ENCODE measurements at places on chromosomes 4 and X.

DNA sequence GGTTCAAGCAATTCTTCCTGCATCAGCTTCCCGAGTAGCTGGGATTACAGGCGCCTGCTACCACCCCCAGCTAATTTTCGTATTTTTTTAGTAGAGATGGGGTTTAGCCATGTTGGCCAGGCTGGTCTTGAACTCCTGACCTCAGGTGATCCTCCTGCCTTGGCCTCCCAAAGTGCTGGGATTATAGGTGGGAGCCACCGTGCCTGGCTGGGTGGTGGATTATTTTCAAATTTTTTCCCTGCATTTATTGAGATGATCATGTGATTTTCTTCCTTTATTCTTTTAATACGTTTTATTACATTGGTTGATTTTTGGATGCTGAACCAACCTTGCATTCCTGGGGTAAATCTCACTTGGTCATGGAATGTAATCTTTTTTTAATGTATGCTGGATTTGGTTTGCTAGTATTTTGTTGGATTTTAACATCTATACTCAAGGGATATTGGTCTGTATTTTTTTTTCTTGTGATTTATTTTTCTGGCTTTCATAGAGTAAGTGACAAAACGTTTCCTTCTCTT is 30.9 kb downstream of the BMP2K start:
- no peak overlapping the region for H3K4me3 ChIP-seq
- H3K27me3 ChIP-seq = no peaks in the 10 kb centered on the region
- H3K27ac ChIP-seq = no peak overlapping the region
- peaks cover 48% of the 10 kb centered on the region for H3K36me3 ChIP-seq
- H3K4me1 ChIP-seq = peaks cover 73% of the 10 kb centered on the region

GRCh38 chr4:172521248-172521647 is 647.4 kb upstream of the GALNT7 start:
- no peak overlapping the region for H3K4me3 ChIP-seq
- no peak for ATAC-seq
- H3K27me3 ChIP-seq = no peaks in the 10 kb centered on the region
- H3K27ac ChIP-seq = no peak overlapping the region

DNA sequence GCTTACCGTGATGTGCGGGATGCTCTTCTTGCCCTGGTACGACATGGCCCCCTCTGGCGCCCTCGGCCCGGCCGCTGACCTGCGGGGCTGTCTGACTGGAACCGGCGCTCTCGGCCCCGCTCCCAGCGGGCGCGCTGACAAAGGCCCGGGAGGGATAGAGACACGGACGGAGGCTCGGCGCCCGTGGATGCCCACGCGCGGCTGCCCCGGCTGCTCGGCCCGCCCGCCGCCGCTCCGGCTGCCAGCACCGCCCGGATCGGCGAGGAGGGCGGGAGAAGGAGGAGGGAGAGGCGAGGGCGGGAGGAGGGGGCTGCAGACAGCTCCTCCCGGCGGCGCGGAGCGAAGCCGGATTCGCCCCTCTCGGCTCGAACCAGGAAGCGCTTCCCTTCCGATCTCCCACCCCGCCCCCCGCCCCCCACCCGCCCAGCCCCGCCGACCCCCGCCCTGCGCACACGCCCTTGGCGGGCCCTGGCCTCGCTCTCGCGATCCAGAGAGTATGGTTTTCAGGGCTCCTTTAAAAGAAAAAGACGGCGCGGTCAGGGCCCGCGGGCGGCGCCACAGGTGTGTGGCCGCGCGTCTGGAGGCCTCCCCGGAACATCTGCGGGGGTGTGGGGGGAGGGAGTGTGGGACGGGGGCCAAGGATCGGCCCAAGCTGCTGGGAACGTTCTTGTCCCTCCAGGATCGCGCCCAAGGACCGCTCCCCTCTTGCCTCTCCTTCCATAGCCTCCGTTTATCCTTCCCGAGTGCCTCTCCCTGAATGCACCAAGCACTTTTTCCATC is 4.5 kb downstream of the CRMP1 start:
- H3K4me1 ChIP-seq = peaks cover 6% of the 10 kb centered on the region
- H3K27me3 ChIP-seq = peaks cover 77% of the 10 kb centered on the region
- no peak for ATAC-seq
- H3K4me3 ChIP-seq = no peak overlapping the region

DNA sequence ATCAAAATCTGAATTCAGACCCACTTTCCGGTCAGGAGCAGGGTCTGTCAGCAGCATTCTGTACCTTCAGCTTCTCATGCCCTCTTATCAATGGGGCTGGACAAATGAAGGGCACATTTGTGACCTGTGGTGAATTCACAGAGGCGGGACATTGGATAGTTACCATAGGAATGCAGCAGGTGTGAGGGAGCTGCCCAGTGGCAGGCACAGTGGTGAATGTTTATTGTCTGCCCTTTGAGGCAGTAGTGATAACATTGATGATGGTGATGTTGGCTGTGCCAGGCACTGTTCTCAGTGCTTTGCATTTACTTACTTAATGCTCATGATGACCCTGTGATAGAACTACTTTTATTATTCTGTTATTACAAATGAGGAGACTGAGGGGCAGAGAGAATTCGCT is 101.2 kb upstream of the KIT start:
- H3K36me3 ChIP-seq = no peaks in the 10 kb centered on the region
- H3K27me3 ChIP-seq = peaks cover 20% of the 10 kb centered on the region
- H3K4me3 ChIP-seq = no peak overlapping the region
- ATAC-seq = no peak
- no peak overlapping the region for H3K27ac ChIP-seq

DNA sequence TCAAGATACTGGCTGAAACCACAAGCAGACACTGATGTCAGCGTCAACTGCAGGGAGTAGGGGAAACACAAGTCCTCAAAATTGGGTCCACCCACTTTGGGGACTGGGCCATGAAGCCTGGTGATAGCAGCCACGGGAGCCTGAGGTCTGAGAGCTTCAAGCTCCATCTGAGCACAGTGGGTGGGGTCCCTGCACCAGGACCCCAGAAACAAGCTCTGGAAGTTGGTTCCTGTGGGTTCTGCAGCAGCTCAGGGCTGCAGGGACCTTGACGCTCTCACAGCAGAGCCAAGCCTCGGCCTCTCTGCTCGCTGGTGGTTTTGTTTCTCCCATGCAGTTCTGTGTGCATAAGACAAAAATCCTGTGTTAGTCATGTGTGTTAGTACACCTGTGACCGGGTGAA is 54.5 kb downstream of the CPLX1 start:
- peaks cover 41% of the 10 kb centered on the region for H3K36me3 ChIP-seq
- no peak for ATAC-seq
- no peak overlapping the region for H3K27ac ChIP-seq
- H3K4me3 ChIP-seq = no peak overlapping the region
- peaks cover 33% of the 10 kb centered on the region for H3K4me1 ChIP-seq
- no peaks in the 10 kb centered on the region for H3K27me3 ChIP-seq

- no peaks in the 10 kb centered on the region for H3K36me3 ChIP-seq
- H3K27me3 ChIP-seq = no peaks in the 10 kb centered on the region
- no peak overlapping the region for H3K4me3 ChIP-seq
- no peak for ATAC-seq
- no peak overlapping the region for H3K27ac ChIP-seq
These were observed 88.6 kb downstream of the HHIP start for GRCh38 chr4:144734522-144734921.

GRCh38 chrX:112691361-112691760 is 11.6 kb upstream of the LHFPL1 start:
- H3K36me3 ChIP-seq = no peaks in the 10 kb centered on the region
- ATAC-seq = no peak

DNA sequence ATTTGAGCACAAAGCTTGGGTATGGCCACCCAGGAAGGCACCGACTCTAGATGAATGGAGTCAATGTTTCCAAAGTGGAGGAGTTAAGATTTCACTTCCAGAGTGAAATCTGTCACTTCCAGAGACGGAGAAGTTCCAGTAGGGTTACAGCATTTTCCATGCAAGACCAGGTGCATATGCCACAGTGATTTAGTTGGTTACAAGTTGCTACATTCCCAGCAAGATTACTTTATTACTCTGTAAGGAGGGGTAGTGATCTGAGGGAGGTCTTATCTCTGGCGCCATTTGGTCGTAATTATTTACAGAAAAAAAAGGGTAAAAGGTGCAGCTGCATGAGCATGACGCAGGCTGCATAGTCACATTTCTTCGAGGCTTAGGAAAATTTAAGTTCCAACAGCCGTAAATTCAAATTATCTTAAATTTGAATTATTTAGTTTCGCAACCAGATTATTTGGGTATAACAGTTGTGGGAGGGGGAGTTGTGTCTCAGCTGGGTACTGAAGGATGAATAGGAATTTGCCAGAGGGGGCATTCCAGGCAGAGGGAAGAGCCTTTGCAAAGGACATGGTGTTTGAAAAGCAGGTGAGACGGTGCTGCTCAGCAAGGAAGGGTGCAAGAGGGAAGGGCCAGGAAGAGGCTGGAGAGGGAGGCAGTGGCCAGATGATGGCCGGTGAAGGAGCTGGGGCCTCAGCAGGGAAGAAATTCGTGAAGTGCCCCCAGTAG is 17.4 kb upstream of the AFAP1 start:
- H3K36me3 ChIP-seq = no peaks in the 10 kb centered on the region
- H3K4me3 ChIP-seq = no peak overlapping the region
- H3K4me1 ChIP-seq = peaks cover 11% of the 10 kb centered on the region
- ATAC-seq = no peak

DNA sequence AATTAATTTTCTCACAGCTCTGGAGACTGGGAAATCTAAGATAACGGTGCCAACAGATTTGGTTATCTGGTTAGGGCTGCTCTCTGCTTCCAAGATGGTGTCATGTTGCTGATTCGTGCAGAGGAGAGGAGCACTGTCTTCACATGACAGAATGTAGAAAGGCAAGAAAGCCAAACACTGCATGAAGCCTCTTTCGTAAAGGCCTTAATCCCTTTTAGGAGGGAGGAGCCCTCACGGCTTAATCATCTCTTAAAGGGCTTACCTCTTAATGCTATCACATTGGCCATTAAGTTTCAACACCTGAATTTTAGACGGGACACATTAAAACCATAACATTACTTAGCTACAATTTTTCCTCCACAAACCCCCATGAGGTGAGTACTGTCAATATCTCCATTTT is 174.1 kb downstream of the COX18 start:
- no peak for ATAC-seq
- H3K27ac ChIP-seq = no peak overlapping the region
- no peak overlapping the region for H3K4me3 ChIP-seq
- H3K27me3 ChIP-seq = no peaks in the 10 kb centered on the region
- no peaks in the 10 kb centered on the region for H3K4me1 ChIP-seq

- H3K36me3 ChIP-seq = peaks cover 66% of the 10 kb centered on the region
- H3K4me1 ChIP-seq = peaks cover 17% of the 10 kb centered on the region
- H3K4me3 ChIP-seq = no peak overlapping the region
- no peak overlapping the region for H3K27ac ChIP-seq
- no peak for ATAC-seq
- no peaks in the 10 kb centered on the region for H3K27me3 ChIP-seq
These were observed 17.4 kb downstream of the QDPR start for GRCh38 chr4:17494258-17495190.

- H3K4me1 ChIP-seq = no peaks in the 10 kb centered on the region
- ATAC-seq = no peak
- peaks cover 32% of the 10 kb centered on the region for H3K27me3 ChIP-seq
- no peak overlapping the region for H3K4me3 ChIP-seq
- H3K27ac ChIP-seq = no peak overlapping the region
These were observed 99.9 kb upstream of the RAPGEF2 start for GRCh38 chr4:159002950-159003349.

DNA sequence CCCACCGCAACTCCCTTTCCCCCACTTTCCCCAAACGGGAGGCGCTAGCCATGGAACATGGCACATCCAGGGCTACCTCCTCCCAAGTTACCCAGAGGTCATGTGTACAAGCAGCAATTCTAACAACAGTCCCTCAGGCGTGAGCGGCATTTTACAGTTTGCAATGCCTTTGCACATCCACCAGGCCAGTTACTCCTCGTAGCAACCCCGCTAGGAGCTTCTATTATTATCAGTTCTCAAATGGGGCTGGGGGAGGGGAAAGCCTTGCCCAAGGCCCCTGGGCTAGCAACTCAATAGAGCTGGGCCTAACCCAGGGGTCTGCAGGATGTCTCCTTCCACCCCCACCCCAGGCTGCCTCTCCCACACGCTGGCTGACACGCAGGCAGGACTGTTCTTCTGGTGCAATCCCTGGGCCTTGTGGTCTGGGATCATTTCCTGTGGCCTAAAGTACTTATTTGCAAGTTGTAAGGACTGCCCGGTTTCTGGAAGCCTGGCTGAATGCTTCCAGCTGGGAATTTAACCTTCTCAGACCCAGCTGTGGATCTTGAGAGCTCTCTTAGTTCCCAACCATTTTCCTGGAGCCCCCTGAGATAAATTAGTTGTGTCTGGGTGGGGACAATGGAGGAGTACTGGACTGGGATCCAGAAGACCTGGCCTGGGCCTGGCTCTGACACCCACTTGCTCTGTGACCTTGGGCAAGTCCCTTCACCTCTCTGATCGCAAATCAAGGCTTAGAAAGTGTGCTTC is 27.7 kb downstream of the PJA1 start:
- no peaks in the 10 kb centered on the region for H3K36me3 ChIP-seq
- ATAC-seq = no peak
- peaks cover 25% of the 10 kb centered on the region for H3K27me3 ChIP-seq
- no peak overlapping the region for H3K4me3 ChIP-seq

- no peaks in the 10 kb centered on the region for H3K36me3 ChIP-seq
- peaks cover 14% of the 10 kb centered on the region for H3K4me1 ChIP-seq
- H3K4me3 ChIP-seq = peak within 1 kb of the TSS; percentile 48
- ATAC-seq = peak; percentile 24
These were observed at the start of gene COL25A1 for GRCh38 chr4:109302361-109303139. TSS of gene COL25A1 (minus strand) at chr4:109302658.

GRCh38 chrX:38627683-38628082 is 66.3 kb downstream of the TSPAN7 start:
- peaks cover 15% of the 10 kb centered on the region for H3K27me3 ChIP-seq
- no peaks in the 10 kb centered on the region for H3K36me3 ChIP-seq
- no peaks in the 10 kb centered on the region for H3K4me1 ChIP-seq
- H3K27ac ChIP-seq = no peak overlapping the region
- H3K4me3 ChIP-seq = no peak overlapping the region

- no peak overlapping the region for H3K27ac ChIP-seq
- H3K4me3 ChIP-seq = no peak overlapping the region
- ATAC-seq = no peak
- no peaks in the 10 kb centered on the region for H3K36me3 ChIP-seq
- peaks cover 11% of the 10 kb centered on the region for H3K4me1 ChIP-seq
These were observed 96.5 kb downstream of the SLC2A9 start for GRCh38 chr4:9924750-9925149.

DNA sequence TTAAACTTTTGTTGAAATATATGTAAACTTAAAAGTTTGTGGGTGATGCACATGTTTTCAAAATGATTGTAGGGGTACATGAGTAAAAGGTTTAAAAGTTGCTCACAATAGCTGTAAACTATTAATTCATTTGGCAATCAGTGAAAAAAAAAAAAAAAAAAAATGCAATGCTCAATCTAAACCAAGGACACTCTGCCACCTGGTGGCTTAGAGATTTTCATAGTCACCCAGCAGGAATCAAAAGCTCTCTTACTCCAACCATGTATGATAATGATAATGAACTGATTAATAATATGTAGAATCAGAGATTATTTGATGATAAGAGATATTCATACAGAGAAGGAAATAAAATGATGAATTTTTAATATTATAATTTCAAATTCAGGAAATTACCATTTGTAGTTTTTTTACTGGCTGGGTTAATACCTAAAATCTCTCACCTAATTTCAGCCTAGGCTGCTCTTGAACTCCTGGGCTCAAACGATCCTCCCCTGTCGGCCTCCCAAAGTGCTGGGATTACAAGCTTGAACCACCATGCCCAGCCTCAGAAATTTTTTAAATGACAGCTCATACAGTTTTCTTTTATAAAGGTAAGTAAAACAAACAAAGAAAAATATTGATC is 46.9 kb upstream of the SLC25A4 start:
- H3K27ac ChIP-seq = no peak overlapping the region
- ATAC-seq = no peak
- no peaks in the 10 kb centered on the region for H3K36me3 ChIP-seq
- H3K27me3 ChIP-seq = peaks cover 26% of the 10 kb centered on the region
- H3K4me3 ChIP-seq = no peak overlapping the region

GRCh38 chr4:77501851-77502250 is 103.8 kb upstream of the CXCL13 start:
- H3K4me1 ChIP-seq = peaks cover 4% of the 10 kb centered on the region
- ATAC-seq = no peak
- no peak overlapping the region for H3K4me3 ChIP-seq
- H3K27ac ChIP-seq = no peak overlapping the region
- no peaks in the 10 kb centered on the region for H3K36me3 ChIP-seq

All from stimulated activated memory B cell treated with anti-CD40 and anti-IgM and Interleukin-4, amounts not matched to agents 10 μg/mL and 1 μg/mL and 100 μg/mL, for 72 hours (primary cell).